ENCODE measurements at places on chromosomes 3 and 15.

GRCh38 chr3:62287392-62287927, 85.9 kb downstream of the FEZF2 start:
- no peak for DNase-seq

- DNase-seq, result no peak
Observed at GRCh38 chr3:127967316-127967715, 52.3 kb downstream of the KBTBD12 start.

- DNase-seq, result no peak
Observed at GRCh38 chr3:61649381-61650170, 88.2 kb downstream of the PTPRG start.

DNA sequence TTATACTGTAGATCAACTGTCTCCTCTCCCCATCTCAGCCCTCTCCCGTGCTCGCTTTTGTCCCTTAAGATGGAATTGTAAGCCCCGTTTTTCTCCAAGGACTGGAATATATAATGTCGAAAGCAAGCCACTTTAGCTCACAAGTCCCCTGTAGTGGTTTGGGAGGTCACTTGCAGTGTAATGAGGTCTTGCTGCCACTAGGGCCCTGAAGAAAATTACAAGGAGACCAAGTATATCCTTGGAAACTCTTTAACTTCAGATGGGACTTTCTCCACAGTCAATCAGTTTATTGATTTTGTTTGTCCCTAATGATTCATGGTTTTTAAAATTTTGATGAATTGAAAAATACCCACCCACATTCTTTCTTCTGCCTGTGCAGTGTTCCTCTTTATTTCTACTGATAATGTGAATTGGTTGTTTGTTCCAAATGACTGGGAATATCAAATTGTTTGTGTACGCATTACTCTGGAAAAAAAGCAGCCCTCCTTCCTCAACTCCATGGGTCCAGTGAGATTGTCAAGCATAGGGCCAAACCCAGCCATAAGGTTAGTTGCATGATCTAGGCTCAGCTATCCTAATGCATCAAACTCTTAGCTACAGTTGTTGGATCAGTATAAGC, 294.8 kb downstream of the MCTP2 start:
- DNase-seq, result no peak

GRCh38 chr3:112736386-112736785, 95.4 kb upstream of the CCDC80 start:
- DNase-seq, result no peak

- DNase-seq, result peak; percentile 42
Observed at GRCh38 chr3:160678292-160678842, 1.4 kb downstream of the ARL14 start.

- DNase-seq, result no peak
Observed at GRCh38 chr3:194586836-194587235, 46.4 kb downstream of the TMEM44 start.

GRCh38 chr3:4396542-4396941, 70.5 kb downstream of the SUMF1 start:
- DNase-seq, result no peak

GRCh38 chr3:49841126-49841696, 15.2 kb downstream of the TRAIP start:
- DNase-seq, result no peak

DNA sequence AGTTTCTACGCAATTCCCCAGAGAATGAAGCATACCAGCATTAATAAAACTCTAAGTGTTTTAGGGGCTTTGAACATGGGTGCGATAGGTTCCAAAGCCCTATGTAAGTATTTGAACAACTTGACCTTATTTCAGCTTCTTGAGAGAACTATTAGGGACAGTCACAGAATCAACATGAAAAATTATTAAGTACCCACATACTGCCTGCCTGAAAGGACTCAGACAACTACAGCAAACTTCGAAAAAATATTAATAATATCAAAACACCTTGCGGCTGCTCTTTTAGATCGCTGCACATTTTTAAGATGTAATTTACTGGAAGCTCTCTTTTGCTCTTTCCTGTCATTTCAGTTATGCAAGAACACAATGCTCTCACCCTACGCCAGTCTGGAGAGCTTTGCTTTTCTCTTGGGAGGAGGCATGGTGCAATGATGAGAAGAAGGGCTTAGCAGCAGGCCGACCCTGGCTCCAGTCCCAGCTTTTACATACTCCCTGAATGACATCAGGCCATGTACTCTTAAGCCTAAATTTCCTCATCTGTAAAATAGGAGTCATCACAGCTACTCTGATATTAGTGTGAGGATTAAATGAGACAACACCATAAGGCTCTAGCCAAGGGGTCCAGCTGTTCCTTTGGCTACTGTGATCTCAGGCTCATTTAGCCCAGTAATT, 640.7 kb downstream of the FHIT start:
- DNase-seq, result no peak

GRCh38 chr15:71366522-71366921, 251.3 kb downstream of the THSD4 start:
- no peak for DNase-seq

GRCh38 chr3:104349836-104350235, 1016.9 kb upstream of the ALCAM start:
- DNase-seq, result no peak

DNA sequence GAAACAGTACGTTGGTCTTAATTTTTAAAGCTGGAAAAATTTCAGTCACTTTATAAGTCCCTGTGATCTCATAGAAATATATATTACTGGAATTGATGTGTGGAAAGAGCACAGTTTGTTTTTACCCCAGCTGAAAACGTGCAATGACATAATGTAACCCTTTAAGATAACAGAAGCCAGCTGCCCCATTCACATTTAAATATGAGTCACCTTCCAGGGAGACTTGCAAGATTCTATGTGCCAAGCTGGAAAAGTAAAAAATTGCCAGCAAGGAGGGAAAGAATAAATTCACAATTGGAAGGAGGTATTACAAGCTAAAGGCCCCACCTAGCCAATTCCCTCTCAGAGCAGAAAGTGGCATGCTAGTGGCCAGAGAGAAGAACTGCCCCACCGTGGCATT, 50.2 kb downstream of the SAMMSON start:
- no peak for DNase-seq

- peak; percentile 55 for DNase-seq
Observed at GRCh38 chr15:45714590-45715488, 80.0 kb downstream of the SQOR start.

GRCh38 chr3:29141918-29142275, 139.0 kb upstream of the RBMS3 start:
- no peak for DNase-seq

GRCh38 chr3:134075846-134076245, 46.1 kb upstream of the SLCO2A1 start:
- DNase-seq, result no peak

DNA sequence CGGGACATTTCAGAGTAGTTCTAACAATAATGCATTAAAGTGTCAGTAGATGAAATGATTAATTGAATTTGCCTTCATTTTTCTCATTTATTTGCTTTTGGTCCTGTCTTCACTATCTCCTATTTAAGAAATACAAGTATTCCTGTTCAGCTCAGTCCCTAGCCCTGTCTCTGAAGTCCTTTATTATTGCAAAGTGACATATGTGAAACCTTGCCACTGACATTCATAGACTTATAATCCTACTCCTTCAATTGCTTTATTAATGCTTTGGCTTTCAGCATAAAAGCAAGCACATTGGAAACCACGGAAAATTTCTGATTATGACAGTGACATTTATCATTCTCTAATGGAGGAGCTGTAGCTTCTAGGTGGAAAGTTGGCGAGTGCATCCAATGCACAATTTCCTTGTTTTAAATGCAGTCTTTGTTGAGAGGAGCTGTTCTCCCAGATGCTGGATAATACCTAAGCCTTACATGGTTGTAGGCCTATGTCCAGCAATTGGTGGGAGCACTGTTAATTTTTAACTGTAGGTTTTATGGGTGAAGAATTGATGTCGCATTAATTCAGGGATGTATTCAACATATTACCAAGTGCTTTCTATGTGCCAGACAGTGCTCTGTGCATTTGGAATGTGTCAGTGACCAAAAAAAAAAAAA, 337.8 kb downstream of the FEZF2 start:
- no peak for DNase-seq

- no peak for DNase-seq
Observed at GRCh38 chr3:32194653-32195052, 43.8 kb upstream of the CMTM8 start.

GRCh38 chr3:72517336-72517735, 330.9 kb downstream of the SHQ1 start:
- no peak for DNase-seq

GRCh38 chr15:68642491-68642845, 63.7 kb downstream of the CORO2B start:
- no peak for DNase-seq

- no peak for DNase-seq
Observed at GRCh38 chr15:40845036-40845435, 1.2 kb downstream of the SPINT1 start.

- no peak for DNase-seq
Observed at GRCh38 chr3:43994657-43995546, 246.8 kb upstream of the TOPAZ1 start.

- DNase-seq, result no peak
Observed at GRCh38 chr15:78302579-78303312, 3.3 kb upstream of the SKIC8 start.

DNA sequence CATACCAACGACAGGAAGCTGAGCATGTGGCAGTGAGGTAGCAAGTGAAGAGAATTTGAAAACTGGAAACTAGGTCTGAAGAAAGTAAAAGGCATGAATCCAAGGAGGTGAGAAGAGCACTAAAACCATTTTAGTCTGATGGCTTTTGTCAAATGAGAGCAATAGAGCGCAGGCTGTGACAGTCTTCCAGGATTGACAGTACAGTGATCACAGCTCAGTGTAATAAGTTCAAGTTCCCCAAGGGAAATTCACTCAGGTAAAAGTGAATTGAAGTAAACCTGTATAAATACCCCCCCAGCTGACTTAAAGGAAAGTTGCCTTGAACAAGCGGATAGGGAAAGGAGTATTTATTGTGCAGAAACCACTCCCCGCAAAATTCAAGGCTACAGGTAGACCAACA, 224.2 kb upstream of the CRBN start:
- DNase-seq, result no peak

- DNase-seq, result no peak
Observed at GRCh38 chr3:83802801-83803200, 1156.0 kb upstream of the CADM2 start.

GRCh38 chr15:99467338-99467720, 98.5 kb upstream of the MEF2A start:
- DNase-seq, result no peak

Data from urinary bladder (tissue), 4 donors.